ENCODE measurements at places on chromosomes 4 and X.

- DNase-seq, result no peak
These were observed 98.3 kb downstream of the BMPR1B start for GRCh38 chr4:94856030-94856429.

DNA sequence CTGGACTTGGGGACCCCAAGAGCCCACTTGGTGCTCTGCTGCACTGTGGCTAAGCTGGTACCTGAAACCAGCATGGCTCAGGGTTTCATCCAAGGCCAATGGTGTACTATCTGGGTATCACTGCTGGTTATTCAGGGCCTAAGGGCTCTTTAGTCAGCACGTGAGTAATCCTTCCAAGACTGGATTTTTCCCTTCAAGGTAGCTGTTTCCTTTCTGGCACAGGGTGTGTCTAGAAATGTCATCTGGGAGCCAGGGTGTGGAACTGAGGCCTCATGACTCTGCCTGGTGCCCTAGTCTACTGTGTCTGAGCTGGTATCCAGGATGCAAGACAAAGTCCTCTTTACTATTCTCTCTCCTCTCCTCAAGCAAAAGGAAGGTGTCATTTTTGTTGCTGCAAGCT lies 99.0 kb upstream of the QRFPR start:
- DNase-seq, result no peak

DNA sequence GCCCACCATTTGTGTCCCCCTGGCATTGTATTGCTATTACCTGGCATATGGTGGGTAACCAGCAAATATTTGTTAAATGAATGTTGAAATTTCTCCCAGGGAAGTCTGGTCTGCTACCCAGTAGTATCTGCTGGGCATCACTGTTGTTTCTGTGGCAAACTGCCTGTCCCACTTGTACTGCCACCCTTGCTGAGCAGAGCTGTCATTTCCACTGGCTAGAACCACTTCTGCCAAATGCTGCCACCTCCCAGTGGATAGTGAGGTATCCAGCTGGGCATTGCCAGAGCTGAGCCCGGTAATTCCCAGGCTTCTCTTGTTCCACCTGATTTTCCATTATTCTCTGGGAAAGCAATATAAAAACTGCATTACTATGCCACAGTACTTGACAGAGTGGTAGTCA lies 186.7 kb upstream of the NOCT start:
- DNase-seq, result no peak

GRCh38 chrX:101595739-101596419 lies 21.9 kb downstream of the ARMCX6 start:
- no peak for DNase-seq

DNA sequence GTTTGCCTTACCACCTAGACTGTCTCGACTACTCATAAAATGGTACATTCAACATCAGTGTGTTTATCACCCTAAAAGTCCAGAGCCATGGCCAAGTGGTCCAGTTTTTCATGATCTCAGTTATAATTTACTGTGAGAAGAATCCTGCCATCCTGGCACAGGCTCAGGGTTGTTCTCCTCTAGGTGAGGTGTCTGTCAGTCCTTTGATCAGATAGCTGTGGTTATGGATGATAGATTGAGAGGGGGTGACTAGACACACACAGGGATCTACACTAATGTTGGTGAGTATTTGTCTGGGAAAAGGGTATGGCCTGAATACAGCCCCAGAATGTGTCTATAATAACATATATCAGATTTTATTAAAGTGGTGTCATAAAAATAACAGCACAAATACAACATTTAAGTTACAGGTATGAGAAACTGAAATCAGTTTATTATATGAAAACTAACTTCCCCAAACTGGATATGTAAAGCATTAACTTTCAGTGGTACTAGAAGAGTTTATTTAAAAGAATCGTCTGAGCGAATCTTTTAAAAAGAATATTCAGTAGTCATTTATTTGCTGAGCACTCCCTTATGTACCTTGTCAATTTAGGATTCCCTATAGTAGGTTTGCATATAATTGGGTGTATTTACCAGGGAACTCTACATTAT lies 93.3 kb downstream of the STIM2 start:
- no peak for DNase-seq

- no peak for DNase-seq
These were observed 25.6 kb downstream of the SPATA18 start for GRCh38 chr4:52076731-52077130.

- no peak for DNase-seq
These were observed 139.8 kb downstream of the CDS1 start for GRCh38 chr4:84722720-84723119.

DNA sequence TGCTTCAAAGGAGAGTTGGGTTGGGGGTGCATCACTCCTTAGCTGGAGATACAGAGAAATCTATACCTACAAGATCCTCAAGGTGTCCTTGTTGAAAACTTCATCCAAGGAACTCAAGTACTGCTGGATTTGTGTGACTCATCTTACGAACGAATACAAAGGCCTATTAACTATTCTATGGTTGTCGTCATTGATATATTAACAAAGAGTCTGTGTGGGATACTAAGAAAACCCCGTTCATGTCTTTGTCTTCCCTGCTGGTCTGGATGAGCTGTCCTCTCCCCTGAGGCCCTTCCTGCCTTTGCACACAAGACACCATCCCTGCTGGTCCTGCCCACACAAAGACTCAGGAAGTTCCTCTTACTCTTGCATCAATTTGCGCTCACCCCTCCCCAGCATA lies 54.9 kb upstream of the IRF2 start:
- no peak for DNase-seq

GRCh38 chr4:38497121-38497520 lies 166.9 kb upstream of the KLF3 start:
- DNase-seq, result no peak

DNA sequence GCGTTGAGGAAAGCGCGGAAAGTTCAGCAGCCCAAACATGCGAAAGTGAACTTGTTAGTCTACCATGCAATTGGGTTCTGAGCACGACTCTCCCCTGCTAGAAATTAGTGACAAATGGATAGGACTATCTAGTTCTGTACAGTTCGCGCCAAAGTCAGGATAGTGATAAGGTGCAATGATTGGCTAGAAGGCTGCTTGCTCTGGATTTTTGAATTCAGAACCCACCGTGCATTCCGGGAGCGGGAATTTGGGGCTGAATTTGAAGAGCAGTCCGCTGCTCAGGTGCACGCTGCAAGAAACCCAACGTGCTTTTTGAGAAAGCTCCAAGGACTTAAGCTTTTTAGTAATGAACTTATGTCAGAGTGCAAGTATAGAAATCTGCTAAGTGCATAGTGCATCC lies 732 bp upstream of the ESX1 start:
- no peak for DNase-seq

- no peak for DNase-seq
These were observed 326.4 kb downstream of the PPP3CA start for GRCh38 chr4:101020956-101021355.
